ENCODE measurements at places on chromosomes 3 and 15.

DNA sequence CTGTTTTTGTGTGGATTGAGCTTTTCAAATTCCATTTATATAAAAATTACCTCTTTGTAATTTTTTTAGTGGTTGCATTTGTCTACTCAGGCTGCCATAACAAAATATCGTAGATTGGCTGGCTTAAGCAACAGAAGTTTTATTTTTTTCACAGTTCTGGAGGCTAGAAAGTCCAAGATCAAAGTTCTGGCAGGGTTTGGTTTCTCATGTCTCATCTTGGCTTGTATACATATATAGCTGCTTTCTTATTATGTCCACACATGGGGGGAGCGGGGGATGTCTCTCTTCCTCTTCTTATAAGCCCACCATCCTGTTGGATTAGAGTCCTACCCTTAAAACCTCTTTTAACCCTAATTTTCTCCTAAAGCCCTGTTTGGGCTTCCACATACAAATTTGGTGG, 28.5 kb downstream of the MGA start:
- no peak for DNase-seq

GRCh38 chr3:152050903-152051302, 177.5 kb downstream of the SUCNR1 start:
- no peak for DNase-seq

- no peak for DNase-seq
Measured at GRCh38 chr3:160587105-160587504, 21.7 kb upstream of the KPNA4 start.

- no peak for DNase-seq
Measured at GRCh38 chr3:124516333-124516732, 213.9 kb upstream of the UMPS start.

- DNase-seq: no peak
Measured at GRCh38 chr15:48644827-48645557, 517 bp downstream of the FBN1 start.

All from stimulated activated CD4-positive, alpha-beta T cell treated with anti-CD3 and anti-CD28 coated beads, Interleukin-12 subunit alpha, Interleukin-12 subunit beta, amount 100 ng/mL, for 48 hours (primary cell).